SJSA1 (cell line): ENCODE measurements at places on chromosomes 13 and 19. TPM values are rescaled to one million over a fixed set of nuclear protein-coding genes. Genes with fewer than 3 reads are reported as not detected.

DNA sequence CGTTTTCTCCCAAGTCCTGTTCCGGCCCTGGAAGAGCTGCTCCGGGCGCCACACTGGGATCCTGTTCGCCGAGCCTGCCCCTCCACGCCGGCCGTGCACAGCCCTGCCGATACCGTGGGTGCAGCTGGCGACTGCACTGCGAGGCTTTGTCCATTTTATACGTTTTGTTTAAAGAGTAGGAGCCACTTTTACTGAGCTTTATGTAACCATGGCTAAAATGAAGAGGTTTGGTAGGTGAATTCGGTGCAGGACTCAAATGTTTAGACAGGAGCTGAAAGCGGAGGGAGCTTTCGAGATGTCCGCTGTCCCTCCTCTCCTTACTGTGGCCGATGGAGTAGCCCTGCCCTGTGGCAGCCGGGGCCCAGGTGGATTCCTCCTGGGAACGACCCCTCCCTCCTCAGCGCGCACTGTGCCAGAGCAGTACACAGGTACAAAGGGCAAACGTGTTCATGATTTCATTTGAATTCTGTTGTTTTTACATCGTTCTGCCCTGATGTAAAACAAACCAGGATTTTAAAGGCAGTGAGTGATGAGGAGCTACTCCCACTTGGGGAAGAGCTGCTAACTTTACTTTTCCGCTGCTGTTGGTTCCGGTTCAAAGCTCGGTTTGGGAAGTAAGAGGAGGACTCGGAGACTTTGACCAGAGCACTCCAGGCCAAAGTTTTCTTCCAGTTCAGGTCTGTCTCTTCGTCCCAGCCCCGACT lies 1.7 kb downstream of the COL4A2 start:
- H3K27me3 ChIP-seq: no peaks in the 10 kb centered on the region
- H3K27ac ChIP-seq: peak overlapping the region; percentile 72
- peaks cover 82% of the 10 kb centered on the region for H3K4me1 ChIP-seq
- H3K36me3 ChIP-seq: peaks cover 71% of the 10 kb centered on the region
- DNase-seq: peak; percentile 49

GRCh38 chr19:58562122-58563033 lies 4.0 kb upstream of the UBE2M start:
- no peak overlapping the region for H3K27ac ChIP-seq
- no peak for DNase-seq
- no peak overlapping the region for H3K4me3 ChIP-seq
- peaks cover 9% of the 10 kb centered on the region for H3K4me1 ChIP-seq
- H3K27me3 ChIP-seq: no peaks in the 10 kb centered on the region

GRCh38 chr19:35797663-35798062 lies 15.0 kb downstream of the PRODH2 start:
- no peaks in the 10 kb centered on the region for H3K4me1 ChIP-seq
- H3K27me3 ChIP-seq: peaks cover 23% of the 10 kb centered on the region
- H3K36me3 ChIP-seq: no peaks in the 10 kb centered on the region
- H3K27ac ChIP-seq: no peak overlapping the region

GRCh38 chr19:49954933-49955332 lies 6.0 kb downstream of the SIGLEC11 start:
- peak; percentile 15 for DNase-seq
- no peaks in the 10 kb centered on the region for H3K36me3 ChIP-seq
- H3K27me3 ChIP-seq: peaks cover 4% of the 10 kb centered on the region; the same call in 1 of the 2 replicates
- H3K27ac ChIP-seq: no peak overlapping the region
- no peak overlapping the region for H3K4me3 ChIP-seq

- peak overlapping the region; percentile 41 for H3K27ac ChIP-seq
- no peak overlapping the region for H3K4me3 ChIP-seq
- H3K27me3 ChIP-seq: no peaks in the 10 kb centered on the region
- DNase-seq: peak; percentile 93
- H3K36me3 ChIP-seq: peaks cover 90% of the 10 kb centered on the region
- peaks cover 45% of the 10 kb centered on the region for H3K4me1 ChIP-seq
These were observed 24.3 kb upstream of the MYDGF start for GRCh38 chr19:4694211-4694987.

DNA sequence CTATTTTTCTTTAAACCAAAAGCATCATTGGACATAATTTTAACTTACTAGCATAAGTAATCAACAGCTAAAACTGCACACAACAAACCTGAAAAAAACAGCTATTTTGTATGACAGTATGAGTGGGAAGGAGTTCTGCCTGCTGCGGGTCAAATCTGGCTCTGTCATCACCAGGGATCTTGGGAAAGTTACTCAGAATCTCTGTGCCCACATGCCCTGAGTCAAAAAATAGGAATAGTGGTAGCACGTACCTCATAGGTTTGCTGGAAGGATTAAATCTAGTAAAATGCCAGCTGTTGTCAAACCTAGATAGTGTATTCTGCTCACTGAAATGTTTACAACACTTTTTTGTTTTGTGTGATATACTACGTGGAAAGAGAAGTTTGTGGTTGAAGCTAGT lies 1.1 kb downstream of the CLN5 start:
- no peak overlapping the region for H3K27ac ChIP-seq
- peaks cover 20% of the 10 kb centered on the region for H3K36me3 ChIP-seq
- H3K4me3 ChIP-seq: peak overlapping the region; percentile 58
- DNase-seq: no peak
- peaks cover 6% of the 10 kb centered on the region for H3K4me1 ChIP-seq

DNA sequence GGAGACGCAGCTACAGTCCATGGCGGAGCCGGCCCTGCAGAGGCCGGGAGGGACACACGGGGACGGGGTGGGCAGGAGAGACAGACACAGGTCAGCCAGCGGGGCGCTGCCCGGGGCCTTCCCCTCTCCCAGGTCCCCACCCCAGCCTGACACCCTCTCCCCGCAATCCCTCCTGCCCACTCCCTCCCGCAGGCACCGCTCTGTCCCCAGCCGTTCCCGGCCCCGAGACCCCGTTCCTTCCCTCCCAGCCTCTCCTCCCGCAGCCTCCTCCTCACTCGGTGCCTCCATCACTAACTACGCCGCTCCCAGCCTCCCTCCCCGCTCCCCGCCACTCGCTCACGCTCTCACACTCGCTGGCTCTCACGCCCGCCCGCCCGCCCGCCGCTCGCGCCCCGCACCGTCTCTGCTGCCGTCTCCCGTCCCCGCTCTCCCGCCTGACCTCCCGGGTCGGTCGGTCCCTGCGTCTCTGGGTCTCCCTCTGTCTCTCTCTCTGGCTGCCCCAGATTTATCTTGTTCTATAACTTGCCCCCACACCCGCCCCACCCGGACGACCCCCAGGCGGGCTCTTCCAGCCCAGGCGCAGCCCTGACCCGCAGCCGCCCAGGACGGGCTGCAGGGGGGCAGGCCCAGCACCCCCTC lies 15.2 kb downstream of the ERFL start:
- peaks cover 3% of the 10 kb centered on the region; the same call in 1 of the 2 replicates for H3K4me1 ChIP-seq
- H3K36me3 ChIP-seq: no peaks in the 10 kb centered on the region
- no peak overlapping the region for H3K27ac ChIP-seq

DNA sequence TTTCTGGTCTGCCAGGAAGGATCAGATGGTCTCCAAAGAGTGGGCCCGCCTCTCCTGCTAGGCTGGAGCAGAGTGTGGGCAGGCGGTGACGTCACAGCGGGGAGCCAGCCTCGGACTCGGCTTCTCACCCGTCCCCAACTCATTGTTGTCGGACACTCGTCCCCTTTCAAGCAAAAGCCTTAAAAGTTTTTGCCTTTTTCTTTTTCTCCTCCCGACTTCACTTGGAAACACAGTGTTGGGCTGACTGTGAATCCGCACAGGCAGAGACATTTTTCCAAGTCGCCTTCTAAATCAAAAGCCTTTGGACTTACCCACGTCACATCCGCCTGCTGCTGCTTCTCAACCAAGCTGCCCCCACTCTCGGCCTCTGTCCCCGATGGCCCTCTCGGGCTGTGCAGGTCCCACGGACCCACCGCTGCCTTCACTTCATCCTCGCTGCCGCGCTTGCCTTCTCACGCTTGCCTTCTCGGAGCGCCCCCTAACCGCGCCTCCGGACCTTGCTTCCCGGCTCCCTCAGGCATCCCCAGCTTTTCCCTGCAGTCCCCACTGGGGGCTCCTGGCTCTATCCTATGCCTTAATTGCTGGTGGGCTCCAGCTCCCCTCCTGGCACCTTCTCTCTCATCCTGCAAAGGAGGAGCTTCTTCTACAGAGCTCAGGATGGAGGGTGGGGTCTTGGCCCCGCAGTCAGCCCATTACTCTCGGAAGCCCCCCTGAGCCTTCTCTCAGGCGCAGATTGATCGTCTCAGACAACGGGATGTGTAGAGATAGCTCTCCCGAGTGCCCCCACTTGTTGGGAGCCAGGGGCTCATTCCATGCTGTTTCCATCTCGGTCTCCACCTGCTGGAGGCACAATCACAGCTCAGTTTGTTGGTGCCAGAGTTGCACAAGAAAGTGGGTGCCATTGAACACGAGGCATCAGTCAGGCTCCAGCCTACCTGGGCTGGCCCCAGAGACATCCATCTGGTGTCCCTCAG lies 3.9 kb upstream of the ZNF135 start:
- DNase-seq: no peak
- no peaks in the 10 kb centered on the region for H3K27me3 ChIP-seq
- H3K4me3 ChIP-seq: no peak overlapping the region

The ZNF470 gene
- 0.60 and 2.3 TPM in 2 replicates for total RNA-seq
